Uterus (tissue), 4 donors: ENCODE measurements at places on chromosomes 4 and X. TPM values are rescaled to one million over a fixed set of nuclear protein-coding genes. Genes with fewer than 3 reads are reported as not detected.

FAT4 gene
- 15.6 TPM for total RNA-seq

DNA sequence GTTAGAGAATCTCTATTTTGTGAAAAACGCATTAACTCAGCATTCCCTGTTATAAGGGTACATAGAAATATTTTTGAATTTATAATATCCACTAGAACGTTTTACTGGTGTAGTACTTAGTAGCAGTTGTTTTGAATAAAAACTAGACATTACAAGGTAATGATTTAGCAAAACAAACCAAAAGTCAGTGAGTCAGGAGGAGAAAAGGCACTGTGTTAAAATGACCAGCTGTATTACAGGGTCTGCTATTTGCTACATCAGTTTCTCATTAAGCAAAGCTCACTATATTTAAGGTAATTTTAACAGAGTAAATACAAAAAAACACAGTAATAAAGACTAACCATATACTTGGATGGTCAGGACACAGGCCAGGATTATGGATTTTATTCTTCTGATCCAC is 152.8 kb downstream of the RASL11B start:
- no peak for DNase-seq

DNA sequence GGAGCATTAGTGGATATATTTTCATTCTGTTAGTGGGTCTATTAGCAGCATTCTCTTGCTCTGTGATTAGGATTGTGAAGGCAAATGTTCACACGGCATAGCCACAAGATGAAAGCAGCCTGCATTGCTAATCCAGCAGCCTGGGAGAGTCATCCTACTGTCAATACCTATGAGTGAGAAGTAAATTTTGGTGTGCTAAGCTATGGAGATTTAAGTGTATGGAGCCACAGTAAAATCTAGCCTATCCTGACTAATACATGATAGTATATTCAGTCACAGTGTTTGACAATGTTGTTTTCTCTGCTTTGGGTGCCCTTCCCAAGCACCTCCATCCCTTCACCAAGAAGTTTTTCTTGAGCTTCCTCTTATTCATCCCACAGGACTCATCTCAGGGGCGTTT is 47.2 kb upstream of the TMPRSS11F start:
- DNase-seq: no peak

DNA sequence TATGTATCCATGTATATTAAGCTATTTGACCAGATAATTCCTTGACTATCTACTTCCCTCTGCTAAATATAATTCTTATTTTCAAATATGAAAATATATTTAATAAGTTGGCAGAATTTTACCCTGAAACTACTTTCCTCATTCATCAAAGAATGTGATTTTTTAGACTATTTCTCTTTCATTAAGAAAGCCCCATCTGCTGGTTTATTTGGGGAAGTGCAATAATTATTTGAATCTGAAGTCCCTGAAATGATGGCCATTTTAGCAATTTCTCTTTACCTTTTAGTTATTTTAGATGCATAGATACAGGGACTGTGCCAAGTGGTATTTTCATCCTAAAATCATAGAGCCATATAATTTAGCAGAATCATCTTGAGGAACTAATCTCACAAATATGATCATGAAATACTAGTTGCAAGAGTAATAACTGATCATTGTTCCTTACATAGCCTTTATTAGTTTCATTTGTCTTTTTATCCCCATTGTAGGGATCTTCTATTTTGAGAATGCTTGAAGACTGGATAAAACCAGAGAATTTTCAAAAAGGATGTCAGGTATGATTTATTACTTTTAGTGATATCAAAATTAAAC is 39.0 kb downstream of the ENPEP start:
- no peak for DNase-seq

- no peak for DNase-seq
Observed at GRCh38 chr4:184196730-184197385, 20.8 kb downstream of the ENPP6 start.

DNA sequence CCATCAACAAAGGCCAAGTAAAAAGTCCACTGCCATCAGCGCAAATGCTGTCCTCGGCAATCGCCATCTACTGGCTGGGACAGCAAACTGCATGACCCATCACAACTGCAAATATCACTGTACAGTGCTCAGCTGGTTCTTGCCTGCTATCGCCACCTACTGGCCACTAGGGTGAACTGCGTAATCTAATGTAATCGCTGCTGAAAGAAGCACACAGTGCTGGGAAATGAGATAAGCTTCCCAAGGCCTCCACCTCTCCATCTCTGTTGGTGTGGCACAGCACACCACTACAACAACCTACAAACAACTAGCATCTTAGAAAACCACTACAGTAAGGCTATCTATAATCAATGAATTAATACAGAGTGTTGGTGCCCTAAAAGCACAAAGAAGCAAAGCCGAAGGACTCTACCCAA is 298.3 kb downstream of the TEX13A start:
- peak; percentile 18 for DNase-seq

DNA sequence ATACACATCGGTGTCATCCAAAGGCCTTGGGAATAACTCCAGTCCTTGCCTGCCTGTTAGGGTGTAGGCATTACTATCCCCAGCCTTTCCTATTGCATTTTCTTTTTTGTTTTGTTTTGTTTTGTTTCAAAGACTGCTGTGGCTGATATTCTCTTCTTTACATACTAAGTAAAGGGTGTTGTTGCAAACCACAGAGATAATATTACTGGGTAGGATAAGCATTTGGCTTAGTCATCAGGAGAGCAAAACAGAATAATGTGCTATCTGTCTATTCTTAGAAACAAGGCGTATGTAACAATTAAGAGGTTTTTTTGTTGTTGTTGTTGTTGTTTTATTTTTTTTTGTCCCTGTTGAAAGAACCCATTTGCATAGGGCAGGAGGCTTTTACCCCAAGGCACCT is 41.8 kb downstream of the UGT2B28 start:
- no peak for DNase-seq
